ENCODE measurements at places on chromosomes 7 and 10.

GRCh38 chr7:98073047-98073446 is 33.6 kb upstream of the LMTK2 start:
- no peak for DNase-seq

GRCh38 chr7:100215895-100216294 is 3.9 kb upstream of the PVRIG start:
- no peak for DNase-seq

DNA sequence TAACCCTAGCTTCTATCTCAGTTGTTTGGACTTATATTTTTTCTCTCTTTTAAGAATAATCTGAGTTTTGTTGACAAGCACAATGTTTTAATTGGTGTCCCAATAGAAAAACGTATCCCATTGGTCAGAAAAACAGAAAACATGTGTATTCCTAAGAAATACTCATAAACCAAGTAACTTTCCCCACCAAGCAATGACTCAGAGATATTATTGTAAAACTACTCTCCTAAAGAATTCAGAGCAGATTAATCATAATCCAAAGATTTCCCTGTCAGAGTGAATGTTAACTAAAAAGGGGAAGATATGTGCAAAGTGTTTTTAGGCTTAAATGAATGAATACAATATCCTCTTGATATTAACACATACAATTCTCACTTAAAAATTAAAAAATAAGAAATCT is 29.4 kb upstream of the MBL2 start:
- DNase-seq, result no peak

- DNase-seq, result no peak
Measured at GRCh38 chr10:5466451-5467206, 32.7 kb downstream of the CALML5 start.

DNA sequence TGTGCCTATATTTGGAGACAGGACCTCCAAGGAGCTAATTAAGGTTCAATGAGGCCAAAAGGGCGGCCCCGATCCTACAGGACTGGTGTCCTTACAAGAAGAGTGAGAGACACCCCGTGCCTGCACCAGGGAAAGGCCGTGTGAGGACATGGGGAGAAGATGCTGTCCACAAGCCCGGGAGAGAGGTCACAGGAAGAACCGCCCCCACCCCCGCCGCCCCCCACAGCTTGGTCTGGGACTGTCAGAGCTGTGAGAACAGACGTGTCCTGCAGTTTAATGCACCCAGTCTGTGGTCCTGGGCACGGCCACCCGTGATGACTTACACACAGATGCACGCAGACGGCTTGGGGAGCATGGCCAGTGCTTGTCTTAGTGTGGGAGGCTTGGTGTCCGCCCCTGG is 399.5 kb downstream of the DNAJB6 start:
- no peak for DNase-seq

DNA sequence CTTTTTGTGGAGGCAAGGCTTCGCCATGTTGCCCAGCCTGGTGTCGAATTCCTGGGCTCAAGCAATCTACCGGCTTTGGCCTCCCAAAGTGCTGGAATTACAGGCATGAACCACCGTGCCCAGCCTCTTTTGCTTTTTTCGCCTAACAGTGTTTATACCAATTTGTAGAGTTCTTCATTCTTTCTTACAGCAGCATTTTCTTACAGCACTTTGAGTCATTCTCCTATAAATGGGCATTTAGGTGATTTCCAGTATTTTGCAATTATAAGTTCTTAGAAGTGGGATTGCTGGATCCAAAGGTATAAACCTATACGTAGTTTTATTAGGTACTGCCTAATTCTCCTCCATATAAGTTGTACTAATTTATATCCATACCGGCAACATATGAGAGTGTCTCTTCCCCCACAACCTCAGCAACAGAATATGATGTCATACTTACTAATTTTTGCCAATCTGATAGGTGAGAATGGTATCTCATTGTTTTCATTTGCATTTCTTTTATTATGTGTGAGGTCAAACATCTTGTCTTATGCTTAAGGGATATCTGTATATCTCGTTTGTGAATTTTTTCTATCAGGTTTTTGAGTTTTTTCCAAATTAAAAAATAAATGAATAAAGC is 39.1 kb downstream of the SUFU start:
- no peak for DNase-seq

- no peak for DNase-seq
Measured at GRCh38 chr10:8417631-8418030, 363.1 kb downstream of the GATA3 start.

DNA sequence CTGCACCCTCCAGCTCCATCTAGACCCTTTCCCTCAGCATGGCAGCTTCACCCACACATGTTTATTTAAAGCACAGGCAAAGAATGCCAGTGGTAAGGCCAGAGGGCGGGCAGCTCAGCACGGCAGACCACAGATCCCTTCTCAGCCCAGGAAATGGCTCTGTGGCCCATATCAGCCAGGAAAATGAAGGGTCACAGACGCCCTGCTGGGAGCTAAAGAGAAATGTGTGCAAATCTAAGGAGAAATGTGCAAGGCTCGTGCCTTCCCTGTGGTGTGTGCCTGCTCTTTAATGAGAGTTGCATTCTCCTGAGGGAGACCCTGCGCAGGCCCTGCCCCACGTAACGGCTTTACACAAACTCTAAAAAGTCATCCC is 23.0 kb downstream of the PTPRN2 start:
- DNase-seq, result no peak

- DNase-seq, result no peak
Measured at GRCh38 chr10:54904833-54905232, 103.8 kb upstream of the PCDH15 start.

DNA sequence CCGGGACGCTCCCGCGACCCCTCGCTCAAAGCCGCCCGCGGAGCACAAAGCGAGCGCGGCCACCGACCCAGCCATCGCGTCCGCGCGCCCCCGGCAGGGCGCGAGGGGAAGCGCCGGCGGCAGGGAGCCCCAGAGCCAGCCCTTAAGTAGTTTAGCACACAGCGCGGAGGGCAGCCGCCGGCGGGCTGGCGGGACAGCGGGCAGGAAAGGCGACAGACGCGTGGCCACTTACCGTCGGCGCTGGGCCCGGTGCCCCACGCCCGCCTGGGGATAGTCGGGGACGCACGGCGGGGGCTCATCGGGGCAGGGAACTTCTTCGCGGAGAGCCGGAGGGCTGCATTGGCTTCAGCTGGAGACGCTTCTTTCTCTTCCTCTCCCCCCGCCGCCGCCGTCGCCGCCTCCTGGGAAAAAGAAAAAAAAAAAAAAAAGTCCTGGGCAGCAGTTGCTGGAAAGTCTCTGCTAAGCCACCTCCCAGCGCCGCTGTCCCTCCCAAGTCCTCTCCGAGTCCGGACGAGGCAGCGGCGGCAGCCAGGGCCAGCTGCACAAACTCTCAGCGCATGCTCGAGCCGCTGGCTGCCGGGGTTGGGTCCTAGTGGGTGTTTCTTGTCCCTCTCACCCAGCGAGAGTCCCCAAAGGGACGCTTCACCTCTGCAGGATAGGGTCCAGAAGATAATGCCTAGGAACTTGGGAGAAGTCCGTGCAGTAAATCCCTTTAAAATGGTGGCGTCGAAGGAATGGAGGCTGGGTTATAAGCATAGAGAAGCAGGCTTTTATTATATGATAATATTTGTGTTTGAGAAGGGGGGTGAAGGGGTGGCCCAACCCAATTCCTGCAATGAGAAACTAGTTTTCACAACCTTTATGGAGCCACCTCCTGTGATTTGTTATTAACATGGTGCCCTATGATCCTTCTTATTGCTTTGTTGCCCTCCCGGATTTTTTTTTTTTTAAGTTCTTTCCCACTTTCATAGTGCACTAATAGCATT is at the start of gene TSPAN12:
TSS of gene TSPAN12 (minus strand) at position 557 of the 986 bp plus-strand sequence. CDS start 1,381 bp downstream, outside the sequence.
- DNase-seq, result peak; percentile 26

GRCh38 chr10:65952086-65952485 is 973.8 kb upstream of the LRRTM3 start:
- DNase-seq, result no peak

- DNase-seq, result peak; percentile 22
Measured at GRCh38 chr7:74544706-74545469, 91.2 kb downstream of the GTF2IRD1 start.

- DNase-seq, result no peak
Measured at GRCh38 chr10:58189269-58189668, 78.4 kb downstream of the IPMK start.

DNA sequence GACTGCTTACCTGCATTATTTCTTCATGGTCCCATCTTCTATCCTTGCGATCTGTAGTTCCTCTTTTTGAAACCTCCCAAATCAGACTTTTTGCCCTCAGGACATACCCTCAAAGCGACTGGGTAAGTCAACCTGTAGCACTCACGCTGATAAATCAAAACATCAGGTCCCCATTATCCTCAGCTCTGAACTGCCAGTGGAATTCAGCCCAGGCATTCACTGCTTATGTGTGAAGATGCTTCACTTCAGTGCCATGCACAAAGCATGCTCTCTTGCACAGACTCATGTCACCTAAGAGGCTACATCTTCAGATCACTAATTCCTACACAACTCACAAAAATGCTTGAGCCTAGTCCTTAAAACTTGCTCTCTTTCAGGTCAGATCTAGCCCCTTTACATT is 283.6 kb upstream of the KLF6 start:
- DNase-seq, result no peak

DNA sequence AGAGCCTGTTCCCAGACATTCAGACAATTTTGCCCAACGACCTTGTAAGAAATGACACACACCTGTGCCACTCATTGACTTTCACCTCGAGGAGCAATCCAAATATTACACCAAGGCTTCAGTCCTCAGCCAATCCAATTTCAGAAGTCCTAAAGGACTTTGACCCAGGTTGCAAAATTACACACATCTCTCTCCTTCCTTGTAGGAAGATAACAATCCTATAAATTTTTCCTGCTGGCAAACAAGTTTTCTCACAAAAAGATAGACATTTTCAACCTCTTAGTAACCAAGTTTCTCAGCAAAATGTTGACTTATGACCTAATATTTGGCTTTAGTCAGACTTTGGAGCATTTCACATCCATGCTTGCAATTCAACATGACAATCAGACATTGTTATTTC is 745.0 kb downstream of the GRID1 start:
- DNase-seq, result no peak

DNA sequence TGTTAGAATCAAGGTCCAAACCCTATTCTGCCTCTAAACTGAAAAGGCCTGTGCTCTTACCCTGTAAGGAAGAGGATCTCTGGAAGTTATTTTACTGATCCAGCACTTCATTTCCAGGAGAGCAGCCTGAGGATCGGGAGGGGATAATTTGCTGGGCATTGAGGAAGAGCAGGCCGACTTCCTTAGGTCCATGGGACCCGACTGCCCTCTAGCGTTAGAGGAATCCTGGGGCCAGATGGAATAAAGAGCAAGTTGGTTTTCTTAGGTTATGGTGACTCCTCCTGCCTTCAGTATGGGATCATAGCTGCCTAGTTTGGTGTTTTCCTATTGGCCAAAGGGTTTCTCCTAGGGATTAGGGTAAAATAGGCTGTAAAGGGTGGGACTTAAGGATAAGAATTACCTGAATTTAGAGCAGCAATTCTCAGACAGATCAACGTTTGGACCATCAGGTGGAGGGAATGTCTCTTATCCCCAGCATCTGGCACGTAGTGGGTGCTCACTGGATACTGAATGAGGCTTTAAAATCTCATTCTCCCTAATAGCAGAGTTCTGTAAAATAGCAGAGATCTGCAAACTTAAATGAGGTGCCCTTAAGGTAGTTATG is 40.0 kb upstream of the SORBS1 start:
- DNase-seq, result peak; percentile 8
